MG63 (cell line): ENCODE measurements at places on chromosomes 1 and 21. TPM values are rescaled to one million over a fixed set of nuclear protein-coding genes. Genes with fewer than 3 reads are reported as not detected.
A peak's percentile ranks its signal among the peaks of the same experiment; 100 is the strongest.

DNA sequence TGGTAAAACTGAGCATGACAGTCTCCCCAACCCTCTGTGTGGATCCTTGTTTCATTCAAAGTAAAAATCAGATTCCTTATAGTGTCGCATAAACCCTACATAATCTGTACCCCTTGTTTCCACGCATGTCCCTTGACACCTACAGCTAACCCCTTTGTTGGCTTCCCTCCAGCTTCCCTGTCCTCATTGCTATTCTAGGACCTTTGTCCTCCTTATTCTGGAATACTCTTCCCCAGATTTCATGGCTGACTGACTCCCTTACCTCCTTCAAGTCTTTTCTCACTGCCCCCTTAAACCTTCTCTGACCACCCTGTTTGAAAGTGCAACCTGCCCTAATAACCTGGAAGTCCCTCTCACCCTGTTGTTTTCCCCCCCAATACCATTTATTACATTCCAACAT lies 4.0 kb downstream of the RNF11 start:
- no peak for DNase-seq

Gene RAB3B
- total RNA-seq = 0.53 and 0.81 TPM in 2 replicates

- DNase-seq = no peak
Measured at GRCh38 chr21:44537930-44538911, 1.8 kb downstream of the KRTAP10-1 start.

GRCh38 chr1:6686294-6686693 lies 15.3 kb downstream of the DNAJC11 start:
- DNase-seq = peak; percentile 62

Gene ACTL8
- total RNA-seq = 0.20 TPM in 1 of 2 replicates, not detected in the other

DNA sequence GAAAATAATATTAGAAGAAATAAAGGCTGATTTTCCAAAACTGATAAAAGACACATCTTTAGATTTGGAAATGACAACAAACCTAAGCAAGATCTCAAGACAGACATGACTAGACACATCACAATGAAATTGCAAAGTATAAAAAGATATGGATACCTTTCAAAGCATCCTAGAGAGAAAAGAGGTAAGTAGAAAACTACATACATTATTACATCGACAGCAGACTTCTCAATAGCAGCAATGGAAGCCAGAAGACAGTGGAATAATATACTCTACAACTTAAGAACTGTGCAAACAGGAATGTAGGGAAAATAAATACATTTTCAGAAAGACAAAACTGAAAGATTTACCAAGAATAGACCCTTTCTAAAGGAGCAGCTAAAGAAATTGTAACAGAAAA lies 50.2 kb downstream of the DENND1B start:
- no peak for DNase-seq

- no peak for DNase-seq
Measured at GRCh38 chr1:83932281-83932680, 66.7 kb downstream of the TTLL7 start.

Gene CLCA1
- total RNA-seq = not detected in 2 replicates

GRCh38 chr1:154448331-154448811 lies 43.2 kb downstream of the IL6R start:
- DNase-seq = no peak

DNA sequence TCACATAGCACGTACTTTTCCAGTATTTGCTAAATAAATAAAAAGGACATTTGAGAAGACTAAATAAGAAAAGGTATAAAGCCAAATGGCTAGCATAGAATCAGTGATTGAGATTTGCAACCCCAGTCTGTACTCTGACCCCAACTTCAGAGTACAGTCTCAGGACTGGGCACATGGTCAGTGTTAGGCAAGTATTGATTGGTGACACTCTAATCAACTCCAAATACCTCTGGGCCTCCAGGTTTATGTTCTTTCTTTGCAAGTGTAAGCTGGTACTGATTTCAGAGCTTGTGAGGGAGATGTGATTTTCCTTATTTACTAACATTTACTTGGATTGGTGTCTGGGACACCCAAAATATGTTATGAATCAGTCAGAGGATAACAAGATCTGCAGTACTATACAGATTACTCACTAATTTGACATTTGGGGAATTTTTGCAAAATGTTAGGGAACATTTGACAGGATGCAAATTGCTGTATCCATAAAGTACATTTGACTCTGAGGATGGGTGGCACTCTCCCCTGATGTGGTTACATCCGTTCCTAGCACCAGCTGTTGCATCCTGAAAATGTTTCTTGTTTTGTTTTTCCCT lies 34.2 kb downstream of the LMO4 start:
- DNase-seq = no peak

DNA sequence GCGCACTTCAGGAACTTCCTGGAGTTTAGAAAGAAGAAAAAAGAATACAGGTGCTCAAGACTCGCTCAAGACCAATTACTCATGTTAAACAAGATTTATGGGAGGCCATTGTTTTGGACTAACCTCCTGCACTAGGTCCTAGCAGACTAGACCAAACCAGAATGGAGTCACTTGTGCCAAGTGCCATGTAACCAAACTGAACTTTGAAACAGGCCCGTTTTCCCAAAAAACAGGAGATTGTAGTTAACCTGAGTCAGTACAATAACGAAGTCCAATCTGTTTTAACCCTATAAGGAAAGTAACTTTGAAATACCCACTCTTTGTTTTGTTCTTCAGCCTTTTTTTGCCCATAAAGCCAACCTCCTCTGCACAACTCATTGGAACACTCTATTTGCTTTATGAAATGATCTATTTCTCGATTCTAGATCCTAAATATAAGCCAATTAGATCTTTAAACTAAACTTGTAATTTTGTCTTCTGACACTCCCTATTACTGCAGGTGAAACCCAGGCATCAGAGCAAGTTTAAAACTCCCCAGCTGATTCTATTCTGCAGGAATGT lies 695 bp upstream of the NTPCR start:
- DNase-seq = no peak

Gene FAM151A
- not detected in 2 replicates for total RNA-seq

GRCh38 chr1:43156026-43156425 lies 16.1 kb downstream of the EBNA1BP2 start:
- DNase-seq = no peak

GRCh38 chr1:110161849-110162248 lies 11.6 kb downstream of the SLC6A17 start:
- DNase-seq = no peak

DNA sequence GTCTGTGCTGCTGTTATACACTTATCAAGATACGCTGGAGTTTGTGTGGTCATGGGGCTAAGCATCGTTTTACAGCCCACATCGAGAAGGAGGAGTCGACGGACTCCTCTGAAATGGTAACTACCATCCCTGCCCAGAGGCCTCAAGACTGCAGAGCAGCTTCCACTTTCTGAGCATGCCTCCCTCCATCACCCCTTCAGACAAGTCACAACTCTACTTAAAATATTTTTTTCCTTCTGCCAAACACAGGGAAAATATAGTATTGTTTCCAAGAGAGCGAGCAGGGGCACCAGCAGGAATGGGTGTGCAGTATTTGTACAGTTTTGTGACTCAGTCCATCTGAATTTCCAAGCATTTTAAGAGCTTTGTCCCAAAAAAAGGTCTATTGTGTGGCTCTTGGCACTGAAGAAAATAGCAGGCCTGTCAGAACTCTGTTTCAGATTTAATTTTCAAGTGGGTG lies 14.1 kb downstream of the EVA1C start:
- no peak for DNase-seq

DNA sequence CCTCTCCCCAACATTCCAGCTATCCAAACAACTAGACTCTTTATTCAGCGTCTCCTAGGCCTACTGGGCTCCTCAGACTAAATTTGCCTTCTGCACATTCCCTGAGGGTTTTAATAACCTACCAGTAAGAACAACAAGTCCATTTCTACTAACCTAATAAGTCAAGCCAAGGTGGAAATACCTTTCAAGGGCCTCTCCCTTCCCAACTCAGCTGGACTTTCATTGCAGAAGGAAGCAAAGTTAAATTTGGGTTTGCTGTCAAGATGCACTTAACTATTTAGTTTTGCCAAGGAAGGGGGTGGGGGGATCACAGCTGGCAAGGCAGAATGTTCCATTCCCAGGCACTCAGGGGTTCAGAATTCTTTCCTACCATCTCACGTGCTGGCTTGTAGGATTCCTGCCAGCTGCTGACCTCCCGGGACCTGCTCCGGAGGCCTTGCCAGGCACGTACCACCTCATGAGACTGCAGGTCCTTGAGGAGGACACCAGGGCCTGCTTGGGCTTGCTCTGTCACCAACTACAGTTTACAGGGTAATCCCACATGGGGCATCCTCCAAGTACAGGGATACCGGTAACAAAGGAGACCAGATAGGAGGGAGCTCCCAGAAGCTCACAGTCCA lies 29.8 kb downstream of the SLC30A1 start:
- no peak for DNase-seq

Gene NEGR1
- 0.23 and 0.62 TPM in 2 replicates for total RNA-seq

GRCh38 chr21:31886915-31887314 lies 14.1 kb downstream of the HUNK start:
- DNase-seq = no peak

Gene MEGF6
- 121 and 198 TPM in 2 replicates for total RNA-seq

DNA sequence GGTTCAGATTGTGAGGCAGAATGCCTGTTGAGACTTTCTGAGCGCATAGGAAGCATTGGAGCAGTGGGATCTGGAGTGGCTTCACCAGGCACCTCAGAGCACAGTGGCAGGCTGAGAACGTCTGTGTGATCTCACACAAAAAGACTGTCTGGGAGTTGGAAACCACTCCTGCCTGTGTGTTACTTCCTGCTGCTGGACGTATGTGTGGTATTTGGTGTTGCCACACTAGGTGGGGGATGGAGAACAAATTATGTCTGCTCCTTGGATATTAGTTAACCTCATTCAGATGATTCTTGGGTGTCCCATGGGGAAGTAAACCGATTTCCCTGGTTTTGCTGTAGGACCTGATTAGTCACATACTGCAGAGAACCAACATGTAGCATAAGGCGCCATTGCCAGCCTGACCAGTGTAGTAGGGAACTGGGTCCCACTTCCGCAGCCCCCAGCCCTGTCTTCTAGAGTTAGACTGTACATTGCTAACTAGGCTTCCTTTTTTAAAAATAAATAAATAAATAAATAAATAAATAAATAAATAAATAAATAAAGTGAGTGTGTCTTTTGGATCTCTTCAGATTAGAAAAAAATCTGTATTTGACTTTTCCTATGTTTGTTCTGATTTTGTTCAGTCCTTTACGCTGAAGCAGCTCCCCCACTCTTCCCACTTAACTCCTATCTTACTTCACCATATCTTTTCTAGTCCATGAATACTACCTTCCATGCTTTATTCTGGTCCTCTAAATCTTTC lies 26.9 kb downstream of the UCK2 start:
- peak; percentile 67 for DNase-seq

DNA sequence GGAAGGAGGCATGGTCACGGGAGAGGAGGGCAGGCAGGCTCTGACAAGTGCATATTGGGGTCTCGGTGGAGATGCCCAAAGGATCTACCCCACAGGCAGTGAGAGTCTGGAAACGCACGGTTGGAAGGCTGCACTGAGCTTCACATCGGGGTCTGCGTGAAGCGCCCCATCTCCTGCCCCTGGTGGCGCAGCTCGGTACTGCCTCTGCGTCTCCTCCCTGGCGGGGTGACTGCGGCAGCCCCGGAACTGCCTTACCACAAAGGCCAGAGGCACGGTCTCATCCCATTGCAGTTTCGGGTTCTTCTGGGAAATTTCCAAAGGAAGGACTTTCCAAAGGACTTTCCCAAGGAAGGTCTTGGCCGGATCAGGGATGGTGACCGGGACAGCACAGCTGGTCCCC lies 69.2 kb upstream of the AJAP1 start:
- DNase-seq = peak; percentile 29

- peak; percentile 24 for DNase-seq
Measured at GRCh38 chr1:218642033-218642948, 297.2 kb downstream of the TGFB2 start.

- no peak for DNase-seq
Measured at GRCh38 chr1:56872597-56872996, 18.0 kb downstream of the C8A start.

DNA sequence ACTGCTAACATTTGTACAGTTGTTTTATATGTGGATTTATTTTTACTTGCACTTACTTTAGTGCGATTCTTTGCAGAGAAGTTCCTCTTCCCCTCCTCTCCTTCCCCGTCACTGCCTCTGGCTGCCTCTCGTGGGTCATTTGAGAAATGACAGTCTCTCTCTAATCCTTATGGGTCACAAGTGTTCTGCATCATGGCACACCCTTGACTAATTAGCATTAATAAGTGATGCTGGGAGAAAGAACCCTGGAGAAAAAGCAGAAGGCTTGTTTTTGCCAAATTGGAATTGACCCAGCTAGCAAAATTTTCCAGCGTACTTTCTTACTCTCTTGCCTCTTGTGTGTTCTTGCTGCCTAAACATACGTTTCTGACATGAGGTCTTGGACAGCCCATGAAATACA lies 301.2 kb downstream of the DUSP10 start:
- no peak for DNase-seq

GRCh38 chr1:181858135-181858534 lies 203.4 kb downstream of the ZNF648 start:
- DNase-seq = no peak

DNA sequence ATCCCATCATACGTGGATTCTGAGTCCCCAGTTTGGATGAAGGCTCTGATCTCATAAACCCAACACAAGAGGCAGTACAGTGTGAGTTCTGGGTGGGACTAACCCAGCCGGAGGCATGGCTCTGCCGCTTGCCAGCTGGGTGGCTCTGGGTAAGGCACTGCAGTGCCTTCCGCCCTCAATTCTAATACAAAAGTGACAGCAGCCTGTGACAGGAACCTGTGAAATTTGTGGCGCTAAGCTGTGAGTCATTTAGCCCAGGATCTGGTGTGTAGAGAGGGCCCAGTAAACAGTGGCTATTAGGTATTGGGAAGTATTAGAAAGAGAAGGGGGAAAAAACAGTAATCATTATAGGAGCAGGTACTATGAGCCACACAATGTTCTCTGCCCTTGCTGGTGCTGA lies 23.3 kb downstream of the HSPG2 start:
- DNase-seq = no peak

DNA sequence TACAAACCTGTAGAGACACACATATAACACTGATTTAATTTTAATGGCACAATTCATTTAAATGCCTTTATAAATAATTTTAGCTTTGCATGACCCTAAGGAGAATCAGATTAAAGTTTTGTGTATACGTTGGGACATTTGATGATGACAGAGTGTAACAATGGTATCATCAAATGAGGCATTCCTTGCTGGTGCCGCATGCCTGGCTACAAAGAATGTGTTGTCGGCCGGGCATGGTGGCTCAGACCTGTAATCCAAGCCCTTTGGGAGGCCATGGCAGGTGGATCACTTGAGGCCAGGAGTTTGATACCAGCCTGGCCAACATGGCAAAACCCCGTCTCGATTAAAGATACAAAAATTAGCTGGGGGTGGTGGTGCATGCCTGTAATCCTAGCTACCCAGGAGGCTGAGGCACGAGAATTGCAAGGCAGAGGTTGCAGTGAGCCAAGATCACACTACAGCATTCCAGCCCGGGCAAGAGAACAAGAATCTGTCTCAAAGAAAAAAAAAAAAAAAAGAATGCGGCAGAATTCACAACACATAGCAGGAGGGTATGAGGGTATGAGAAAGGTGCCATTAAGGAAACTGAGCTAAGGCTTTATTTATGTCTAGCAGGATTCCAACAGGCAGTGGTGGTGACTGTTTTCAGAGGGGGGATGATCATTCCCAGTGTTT lies 58.9 kb downstream of the PTPN14 start:
- DNase-seq = peak; percentile 62

GRCh38 chr21:32817208-32817607 lies 45.7 kb upstream of the PAXBP1 start:
- DNase-seq = no peak

GRCh38 chr1:84632137-84632536 lies 57.9 kb upstream of the CTBS start:
- no peak for DNase-seq

Gene LAD1
- not detected in 2 replicates for total RNA-seq

Gene PSRC1
- 38.5 and 67.0 TPM in 2 replicates for total RNA-seq
